HT1080 (cell line): ENCODE measurements at places on chromosomes 7 and 10. TPM values are rescaled to one million over a fixed set of nuclear protein-coding genes. Genes with fewer than 3 reads are reported as not detected.

DNA sequence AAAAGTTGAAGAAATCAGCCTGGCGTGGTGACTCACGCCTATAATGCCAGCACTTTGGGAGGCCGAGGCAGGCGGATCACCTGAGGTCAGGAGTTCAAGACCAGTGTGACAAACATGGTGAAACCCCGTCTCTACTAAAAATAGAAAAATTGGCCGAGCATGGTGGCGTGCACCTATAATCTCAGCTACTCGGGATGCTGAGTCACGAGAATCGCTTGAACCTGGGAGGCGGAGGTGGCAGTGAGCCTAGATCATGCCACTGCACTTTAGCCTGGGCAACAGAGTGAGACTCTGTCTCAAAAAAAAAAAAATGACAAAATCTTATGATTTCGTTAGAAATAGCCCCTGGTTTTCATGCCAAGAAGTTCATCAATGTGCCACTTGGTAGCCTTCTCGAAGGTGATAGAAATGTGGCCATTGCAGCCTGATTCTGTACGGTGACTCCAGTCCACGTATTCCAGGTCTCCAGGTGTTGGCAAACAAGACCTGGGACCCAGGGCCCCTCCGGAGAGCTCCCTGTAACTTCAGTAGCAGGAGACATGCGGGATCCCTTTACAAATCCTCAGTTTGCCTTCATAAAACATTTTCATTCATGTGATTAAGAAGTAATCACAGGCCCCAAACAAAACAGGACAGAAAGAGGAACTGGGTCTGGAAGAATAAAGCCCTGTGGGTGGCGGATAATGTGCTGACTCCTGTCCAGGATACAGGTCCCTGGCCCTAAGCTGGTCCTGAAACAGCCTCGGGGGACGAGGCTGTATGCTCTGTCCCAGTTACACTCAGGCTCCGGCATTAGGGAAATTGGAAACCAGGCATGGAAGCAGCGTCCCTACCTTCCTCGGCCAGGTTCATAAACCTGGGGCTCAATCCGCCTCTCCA lies 207.3 kb upstream of the SH2B2 start:
- no peak for DNase-seq

- no peak for DNase-seq
These were observed 1.9 kb upstream of the FAM170B start for GRCh38 chr10:49135575-49136313.

- DNase-seq = no peak
These were observed 1003.3 kb upstream of the SORCS1 start for GRCh38 chr10:108167766-108168165.

DNA sequence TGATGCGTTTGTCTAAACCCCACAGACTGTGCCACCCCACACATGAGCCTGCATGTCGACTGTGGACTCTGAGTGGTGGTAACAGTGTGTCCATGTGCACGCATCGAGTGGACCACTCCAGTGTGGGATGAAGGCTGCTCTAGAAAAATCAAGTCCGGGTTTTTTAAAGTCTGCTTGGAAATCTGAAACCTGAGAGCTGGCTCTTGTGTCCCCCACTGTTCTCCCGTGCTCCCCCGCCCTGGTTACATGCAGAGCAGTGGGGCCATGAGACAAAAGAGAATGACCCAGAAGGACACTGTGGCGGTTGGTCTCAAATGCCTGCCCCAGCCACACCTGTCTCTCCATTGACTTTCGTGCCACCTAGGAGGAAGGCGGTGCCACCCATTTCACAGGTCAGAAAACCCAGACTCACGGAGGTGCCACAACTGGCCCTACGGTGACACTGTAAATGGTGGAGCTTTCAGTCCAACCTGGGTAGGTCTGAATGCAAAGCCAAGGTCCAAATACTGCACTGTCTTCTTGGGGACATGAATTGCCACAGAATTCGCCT lies 27.3 kb upstream of the PWWP2B start:
- no peak for DNase-seq

GRCh38 chr7:46626261-46626660 lies 705.2 kb upstream of the IGFBP3 start:
- no peak for DNase-seq

The JAKMIP3 gene
- 0.03 TPM in 2 replicates for total RNA-seq

The PROSER2 gene
- 23.6 and 33.1 TPM in 2 replicates for total RNA-seq

The SYT15 gene
- total RNA-seq = 0.07 and 0.08 TPM in 2 replicates

The OR2A1 gene
- not detected in 2 replicates for total RNA-seq
